ENCODE measurements at places on chromosomes 3 and 15.

- no peak for DNase-seq
These were observed 87.3 kb downstream of the DHX30 start for GRCh38 chr3:47890126-47890827.

GRCh38 chr3:172174513-172175253, 135.3 kb downstream of the FNDC3B start:
- DNase-seq = no peak

GRCh38 chr15:93486407-93487117, 397.6 kb upstream of the RGMA start:
- no peak for DNase-seq

- DNase-seq = no peak
These were observed 126.9 kb downstream of the LSAMP start for GRCh38 chr3:116318370-116318769.

DNA sequence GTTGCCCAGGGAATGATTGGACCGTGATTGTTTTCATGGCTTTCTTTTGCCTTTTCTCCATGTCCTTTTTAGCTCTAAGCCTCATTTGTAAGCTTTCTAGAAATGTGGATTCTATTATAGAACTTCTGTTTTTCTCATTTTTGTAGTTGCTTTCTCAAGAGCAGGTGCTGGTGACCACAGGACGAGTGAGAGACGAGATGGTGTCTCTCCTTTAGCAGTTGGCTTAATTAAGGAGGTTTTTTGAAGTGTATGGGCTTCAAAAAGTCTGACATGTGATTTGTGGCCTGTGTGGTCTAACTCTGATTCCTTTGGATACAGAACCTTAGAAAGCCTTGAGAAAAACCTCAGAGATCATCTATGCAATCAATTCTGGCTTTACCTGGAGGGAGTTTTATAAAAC, 292.8 kb downstream of the LPP start:
- no peak for DNase-seq

DNA sequence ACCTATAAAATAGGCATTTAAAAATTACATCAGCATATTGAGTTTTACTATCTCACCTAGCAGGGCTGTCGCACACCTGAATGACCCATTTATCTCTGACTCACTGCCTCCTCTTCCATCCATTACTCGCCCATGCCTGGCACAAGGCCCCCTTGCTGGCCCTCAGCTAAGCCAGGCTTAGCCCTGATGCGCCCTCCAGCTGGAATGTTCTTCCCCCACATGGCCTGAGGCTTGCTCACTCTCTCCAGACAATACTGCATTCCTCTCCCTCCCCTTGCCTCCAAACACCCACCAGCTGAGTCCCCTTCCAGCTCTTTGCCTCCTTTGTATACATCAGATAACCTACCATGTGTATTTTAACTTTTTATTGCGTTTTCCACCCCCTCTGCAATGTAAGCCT, 7.2 kb downstream of the SH3BP5 start:
- peak; percentile 75 for DNase-seq

GRCh38 chr3:179181021-179181472, 32.9 kb downstream of the PIK3CA start:
- no peak for DNase-seq

GRCh38 chr3:193214445-193214844, 26.6 kb upstream of the PLAAT1 start:
- DNase-seq = no peak

- no peak for DNase-seq
These were observed 32.6 kb downstream of the NMD3 start for GRCh38 chr3:161253711-161254110.

GRCh38 chr3:58150810-58151199, 60.0 kb downstream of the DNASE1L3 start:
- DNase-seq = no peak

GRCh38 chr3:194099215-194099614, 36.7 kb upstream of the HES1 start:
- DNase-seq = no peak

DNA sequence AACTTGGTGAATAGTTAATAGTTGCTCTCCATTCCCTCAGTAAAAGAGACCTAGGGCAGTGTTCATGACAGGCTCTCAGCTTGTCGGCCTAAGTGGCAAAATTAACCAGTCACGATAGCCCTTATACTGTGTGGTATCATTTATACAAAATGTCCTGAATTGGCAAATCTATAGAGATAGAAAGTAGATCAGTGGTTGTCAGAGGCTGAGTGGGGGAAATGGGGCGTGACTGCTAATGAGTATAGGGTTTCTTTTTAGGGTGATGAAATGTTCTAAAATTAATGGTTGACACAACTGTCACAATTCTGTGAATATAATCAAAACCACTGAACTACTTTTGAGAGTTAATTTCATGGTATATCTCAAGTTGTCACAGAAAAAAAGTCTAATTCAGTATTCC, 20.9 kb downstream of the ARIH1 start:
- DNase-seq = no peak

GRCh38 chr3:139769796-139770195, 92.0 kb upstream of the NMNAT3 start:
- DNase-seq = no peak

DNA sequence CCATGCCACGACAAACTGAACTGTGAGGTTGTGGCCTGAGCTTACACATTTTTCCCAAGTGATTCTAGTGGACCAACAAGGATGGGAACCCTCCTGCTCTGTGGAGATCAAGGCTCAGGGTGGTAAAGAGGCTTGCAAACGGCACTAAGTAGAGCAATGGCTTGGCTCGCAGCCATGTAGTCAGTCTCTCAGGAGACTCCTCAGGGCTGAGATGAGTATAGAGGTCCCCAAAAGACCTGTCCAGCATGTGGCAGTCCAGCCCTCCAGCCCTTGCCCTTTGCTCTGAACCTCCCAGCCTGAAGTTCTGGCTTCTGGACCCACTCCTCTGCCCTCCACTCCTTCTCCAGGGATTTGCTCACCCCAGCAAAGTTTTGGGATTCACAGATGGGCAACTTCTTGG, 8.3 kb upstream of the CAMP start:
- no peak for DNase-seq

Data from hepatocyte (in vitro differentiated cells).